NCI-H1930 (cell line): ENCODE measurements at places on chromosomes 1 and 21.

GRCh38 chr1:59901770-59902388 is 24.7 kb downstream of the CYP2J2 start:
- no peak for DNase-seq

- DNase-seq, result no peak
Measured at GRCh38 chr1:30145723-30146303, 577.6 kb downstream of the MATN1 start.

GRCh38 chr1:62436039-62436465 is 797 bp upstream of the USP1 start:
- no peak for DNase-seq

DNA sequence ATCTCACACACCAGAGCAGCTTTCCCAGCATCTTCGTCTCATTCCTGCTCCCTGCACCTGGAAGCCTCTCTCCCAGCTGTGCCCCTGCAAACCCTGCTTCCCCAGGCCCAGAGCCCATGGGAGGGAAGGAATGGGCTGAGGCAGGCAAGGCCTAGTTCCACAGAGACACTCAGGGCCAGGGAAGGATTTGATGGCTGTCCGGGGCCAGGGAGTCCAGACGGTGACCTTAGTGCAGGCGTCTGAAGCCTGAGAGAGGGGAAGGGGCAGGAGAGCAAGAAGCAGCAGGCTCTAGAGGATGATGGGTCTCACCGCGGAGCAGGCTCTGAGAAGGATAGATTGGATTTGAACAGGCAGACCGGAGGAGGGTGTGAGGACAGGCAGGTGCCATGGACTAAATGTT is 22.2 kb upstream of the TNNI1 start:
- no peak for DNase-seq

DNA sequence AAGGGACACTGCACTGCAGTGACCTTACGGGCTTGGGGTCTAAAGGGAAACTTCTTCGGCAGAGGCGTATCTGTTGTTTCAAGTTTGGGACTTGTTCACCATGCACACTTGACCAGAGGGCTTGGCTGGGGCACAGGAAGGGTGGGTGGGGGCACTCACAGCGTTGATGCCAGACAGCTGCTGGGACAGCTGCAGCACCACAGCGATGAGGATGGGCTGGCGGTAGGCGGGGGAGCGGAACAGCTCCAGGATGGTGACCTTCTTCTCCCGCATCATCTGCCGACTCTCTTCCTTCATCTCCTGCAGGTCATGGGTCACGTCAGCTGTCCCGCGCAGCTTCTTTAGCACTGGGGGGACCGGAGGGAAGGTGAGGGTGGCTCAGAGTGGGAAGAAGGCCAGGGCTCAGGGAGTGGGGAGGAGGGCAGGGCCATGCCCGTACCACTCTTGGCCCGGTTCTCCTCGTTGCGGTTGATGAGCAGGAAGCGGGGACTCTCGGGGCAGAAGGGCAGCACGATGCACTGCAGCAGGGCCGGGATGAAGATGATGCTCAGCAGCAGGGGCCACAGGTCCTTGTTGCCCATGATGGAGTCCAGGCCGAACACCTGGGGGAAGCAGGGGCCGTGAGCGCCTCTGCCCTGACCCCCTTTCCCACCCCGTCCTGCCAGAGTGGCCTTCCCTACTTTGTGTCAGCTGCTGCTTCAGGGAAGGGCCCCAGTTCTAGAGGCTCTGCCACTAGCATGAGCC is 29.1 kb downstream of the SLC2A1 start:
- DNase-seq, result no peak

- DNase-seq, result no peak
Measured at GRCh38 chr1:109547463-109548320, 723 bp upstream of the GNAI3 start.

DNA sequence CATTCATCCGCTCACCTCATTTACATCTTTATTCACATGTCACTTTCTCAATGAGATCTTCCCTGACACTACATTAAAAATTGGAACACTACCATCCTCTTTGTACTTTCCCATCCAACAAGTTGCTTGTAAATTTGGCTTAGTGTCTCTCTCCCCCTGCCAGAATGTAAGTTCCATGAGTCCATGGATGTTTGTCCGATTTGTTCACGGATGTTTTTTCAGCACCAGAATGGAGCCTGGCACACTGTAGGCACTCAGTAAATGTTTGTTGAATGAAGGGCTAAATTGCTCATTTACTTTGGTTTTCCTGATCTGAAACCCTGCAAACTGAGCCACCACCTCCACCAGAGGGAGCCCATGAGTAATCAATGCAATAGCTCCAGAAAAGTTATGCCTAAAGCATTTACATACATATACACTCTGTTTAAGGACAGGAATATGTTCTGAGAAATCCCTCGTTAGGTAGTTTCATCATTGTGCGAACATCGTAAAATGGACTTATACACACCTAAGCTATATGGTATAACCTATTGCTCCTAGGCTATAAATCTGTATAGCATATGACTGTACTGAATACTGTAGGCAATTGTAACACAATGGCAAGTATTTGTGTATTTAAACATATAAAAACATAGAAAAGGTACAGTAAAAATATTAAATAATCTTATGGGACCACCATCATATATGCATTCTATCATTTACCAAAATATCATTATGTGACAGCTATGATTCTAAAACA is 2.8 kb upstream of the EYA3 start:
- peak; percentile 37 for DNase-seq

- no peak for DNase-seq
Measured at GRCh38 chr1:89499320-89499719, 25.3 kb upstream of the LRRC8B start.

GRCh38 chr1:50368179-50369007 is 54.9 kb downstream of the DMRTA2 start:
- peak; percentile 16 for DNase-seq

DNA sequence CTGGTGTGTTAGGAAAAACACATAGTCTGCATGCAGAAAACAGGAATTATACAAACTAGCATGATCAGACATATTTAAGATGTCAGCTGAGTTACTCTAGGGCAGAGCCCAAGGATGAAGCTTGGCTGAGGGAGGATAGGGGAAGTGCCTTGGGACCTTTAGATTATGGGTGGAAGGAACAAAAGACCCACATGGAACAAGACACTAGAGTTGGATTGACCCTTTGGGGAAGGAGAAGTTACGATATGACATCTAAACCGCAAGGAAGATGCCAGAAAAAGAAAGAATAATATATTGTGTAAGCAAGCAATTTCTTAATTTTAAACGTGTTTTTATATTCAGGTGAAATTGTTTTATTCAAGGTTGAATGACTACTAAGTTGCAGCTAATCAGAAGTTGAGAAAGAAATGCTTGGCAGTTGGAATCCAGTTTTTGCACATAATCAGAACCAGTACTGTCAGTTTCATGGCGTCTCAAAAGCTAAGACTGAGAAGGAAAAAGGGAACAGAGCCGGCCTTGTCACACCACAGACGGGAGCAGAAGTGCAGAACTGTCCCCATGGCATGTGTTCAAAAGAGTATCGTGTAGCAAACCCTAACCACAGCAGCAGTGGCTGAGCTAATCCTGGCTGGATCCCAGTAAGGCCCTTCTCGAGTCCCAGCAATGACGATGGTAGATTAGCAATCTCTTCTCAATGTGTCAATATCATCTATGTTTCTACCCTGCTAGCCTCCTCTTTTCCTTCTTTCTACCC is 31.2 kb upstream of the IFNAR2 start:
- no peak for DNase-seq

GRCh38 chr1:154133256-154133655 is 21.6 kb downstream of the NUP210L start:
- no peak for DNase-seq

DNA sequence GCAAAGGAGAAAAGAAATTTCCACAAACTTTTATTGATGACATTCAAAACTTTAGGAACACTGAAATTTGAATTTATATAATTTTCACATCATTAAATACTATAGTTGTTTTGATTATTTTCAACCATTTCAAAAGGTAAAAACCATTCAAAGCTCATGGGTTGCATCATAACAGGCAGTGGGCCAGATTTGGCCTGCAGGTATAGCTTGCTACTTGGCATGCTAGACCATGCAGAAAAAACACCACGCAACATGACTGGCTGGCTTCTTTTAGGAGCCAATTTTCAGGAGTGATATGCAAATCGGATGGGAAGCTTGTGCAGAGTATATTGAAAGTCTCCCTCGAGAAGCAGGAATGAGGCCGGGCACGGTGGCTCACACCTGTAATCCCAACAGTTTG is 144.8 kb downstream of the GLUL start:
- no peak for DNase-seq

DNA sequence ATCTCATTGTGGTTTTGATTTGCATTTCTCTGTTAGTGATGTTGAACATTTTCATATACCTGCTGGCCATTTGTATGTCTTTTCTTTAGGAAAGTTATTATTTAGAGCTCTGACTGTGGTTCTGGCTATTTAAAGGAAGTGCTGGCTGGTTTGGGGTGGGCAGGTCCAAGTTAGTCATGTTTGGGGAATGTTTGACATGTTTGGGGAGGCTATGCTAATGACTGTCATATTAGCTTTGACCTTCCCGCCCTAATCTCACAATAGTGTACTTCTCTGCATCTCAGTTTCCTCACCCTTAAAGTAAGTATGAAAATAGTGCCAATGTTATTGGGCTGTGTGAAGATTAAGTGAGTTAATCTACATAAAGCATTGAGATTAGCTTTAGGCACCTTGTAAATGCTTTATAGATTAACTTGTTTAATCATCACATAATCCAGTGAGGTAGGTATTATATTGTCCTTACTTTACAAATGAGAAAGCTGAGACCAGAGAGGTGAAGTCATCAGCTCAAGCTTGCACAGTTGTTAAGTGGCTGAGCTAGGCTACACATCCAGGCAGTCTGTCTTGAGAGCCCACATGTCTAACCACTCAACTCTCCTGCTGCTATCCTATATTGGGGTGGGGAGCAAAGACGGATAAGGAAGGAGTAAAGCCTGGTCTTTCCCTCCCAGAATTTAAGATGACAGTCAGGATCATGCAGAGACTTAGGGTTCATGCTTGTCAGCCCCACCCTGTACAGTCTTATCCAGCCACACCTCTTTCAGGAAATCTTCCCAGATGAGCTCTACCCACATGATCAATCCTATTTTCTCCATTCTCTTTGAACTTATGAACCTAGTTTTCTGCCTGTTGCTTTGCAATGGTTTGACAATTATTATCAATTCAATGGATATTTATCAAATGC is 22.8 kb upstream of the CRNN start:
- no peak for DNase-seq

GRCh38 chr1:39335216-39335615 is 130.7 kb downstream of the MACF1 start:
- no peak for DNase-seq

DNA sequence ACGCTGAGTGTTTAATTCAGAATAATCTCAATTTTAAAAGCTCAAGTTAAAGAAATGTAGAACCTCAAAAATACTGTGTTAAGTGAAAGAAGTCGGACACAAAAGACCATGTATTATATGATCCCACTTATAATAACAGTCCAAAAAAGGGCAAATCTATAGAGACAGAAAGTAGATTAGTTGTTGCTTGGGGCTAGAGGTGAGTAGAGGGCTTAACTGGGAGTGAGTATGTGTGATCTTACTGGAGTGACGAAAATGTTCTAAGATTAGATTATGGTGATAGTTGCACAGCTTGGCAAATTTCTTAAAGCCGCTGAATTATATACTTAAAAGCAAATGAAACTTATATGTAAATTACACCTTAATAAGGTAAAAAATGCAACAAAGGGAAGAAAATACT is 150.5 kb downstream of the APP start:
- no peak for DNase-seq

DNA sequence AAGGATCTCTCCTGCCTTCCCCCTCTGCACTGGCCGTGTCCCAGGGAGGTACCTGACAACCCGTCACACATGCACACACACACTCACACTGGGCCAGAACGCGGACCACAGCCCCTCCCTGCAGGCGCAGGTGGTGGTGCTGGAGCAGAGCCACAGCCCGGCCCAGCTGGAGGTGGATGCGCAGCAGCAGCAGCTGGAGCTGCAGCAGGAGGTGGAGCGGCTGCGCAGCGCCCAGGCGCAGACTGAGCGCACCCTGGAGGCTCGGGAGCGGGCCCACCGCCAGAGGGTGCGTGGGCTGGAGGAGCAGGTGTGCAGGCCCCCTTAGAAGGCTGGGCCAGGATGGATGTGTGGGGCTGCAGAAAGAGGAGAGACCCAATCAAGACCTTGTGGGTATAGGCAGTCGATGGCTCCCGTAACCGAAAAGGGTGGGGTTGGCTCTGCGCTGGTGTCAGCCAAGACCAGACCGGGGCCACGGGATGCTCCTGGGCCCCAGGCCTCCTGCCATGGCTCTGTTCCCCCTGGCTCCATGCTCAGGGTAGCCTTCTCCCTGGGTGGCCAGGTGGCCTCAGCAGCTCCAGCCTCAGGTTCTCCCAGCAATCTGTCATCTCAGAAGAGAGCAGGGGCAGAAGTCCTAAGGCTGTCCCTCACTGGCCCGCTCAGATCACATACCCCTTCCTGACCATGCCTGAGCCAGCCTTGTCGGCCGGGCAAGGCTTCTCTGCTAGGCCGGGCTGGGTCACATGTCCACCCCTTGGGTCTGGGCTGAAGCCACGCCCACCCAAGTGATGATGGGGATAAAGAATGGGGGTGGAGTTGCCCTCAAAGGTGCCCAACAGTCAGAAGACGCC is 8.9 kb downstream of the MFAP2 start:
- no peak for DNase-seq

DNA sequence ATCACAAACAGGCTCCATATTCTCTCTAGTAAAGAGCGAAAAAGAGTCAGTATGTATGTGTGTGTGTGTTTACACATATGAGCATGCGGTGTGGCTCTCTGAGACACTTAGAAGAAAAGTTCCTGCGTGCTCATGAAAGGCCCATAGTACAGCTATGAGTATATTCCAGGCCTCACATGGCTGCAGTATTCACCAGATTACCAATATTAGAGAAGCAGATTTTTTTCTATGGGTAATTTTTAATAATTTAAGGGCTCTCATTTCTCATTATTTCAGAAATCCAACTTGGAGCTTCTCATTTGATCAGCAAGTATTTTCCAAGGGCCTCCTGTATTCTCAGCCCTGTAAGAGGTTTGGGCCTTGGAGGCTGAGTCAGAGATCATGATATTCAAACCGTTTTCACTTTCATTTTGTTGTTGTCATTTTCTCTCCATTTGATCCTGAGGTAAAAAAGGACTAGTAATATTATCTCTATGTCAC is 232.9 kb upstream of the SGIP1 start:
- no peak for DNase-seq

DNA sequence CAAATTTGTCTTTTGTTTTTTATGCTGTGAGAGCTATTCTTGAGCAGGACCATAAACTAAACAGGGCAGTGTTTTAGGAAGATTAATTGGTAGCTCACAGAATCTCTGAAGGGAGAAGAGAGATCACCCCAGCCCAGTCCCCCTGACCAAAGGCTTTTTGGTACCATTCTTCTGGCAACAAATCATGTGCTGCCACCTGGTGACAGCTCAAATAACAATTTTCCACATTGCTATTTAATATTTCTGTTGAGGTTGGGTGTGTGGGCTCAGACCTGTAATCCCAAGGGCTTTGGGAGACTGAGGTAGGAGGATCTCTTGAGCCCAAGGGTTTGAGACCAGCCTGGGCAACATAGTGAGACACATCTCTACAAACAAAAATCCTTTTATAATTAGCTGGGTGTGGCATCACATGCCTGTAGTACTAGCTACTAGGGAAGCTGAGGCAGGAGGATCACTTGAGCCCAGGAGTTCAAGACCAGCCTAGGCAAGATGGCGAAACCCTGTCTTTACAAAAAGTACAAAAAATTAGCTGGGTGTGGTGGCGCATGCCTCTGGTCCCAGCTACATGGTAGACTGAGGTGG is 2.2 kb upstream of the TESK2 start:
- peak; percentile 43 for DNase-seq
